ENCODE measurements at places on chromosomes 6 and 20. TPM values are rescaled to one million over a fixed set of nuclear protein-coding genes. Genes with fewer than 3 reads are reported as not detected.

GRCh38 chr6:96162711-96163120, 146.9 kb downstream of the FUT9 start:
- DNase-seq = peak; percentile 43
- H3K4me3 ChIP-seq = no peak overlapping the region
- no peaks in the 10 kb centered on the region for H3K27me3 ChIP-seq
- peak overlapping the region; percentile 68 for H3K27ac ChIP-seq
- no peaks in the 10 kb centered on the region for H3K4me1 ChIP-seq
- H3K36me3 ChIP-seq = no peaks in the 10 kb centered on the region

- no peaks in the 10 kb centered on the region for H3K27me3 ChIP-seq
Observed at GRCh38 chr6:43843097-43843645, 73.2 kb downstream of the VEGFA start.

GRCh38 chr6:40343877-40344565, 243.1 kb downstream of the LRFN2 start:
- no peaks in the 10 kb centered on the region for H3K36me3 ChIP-seq
- peaks cover 39% of the 10 kb centered on the region for H3K4me1 ChIP-seq
- no peaks in the 10 kb centered on the region for H3K27me3 ChIP-seq
- DNase-seq = peak; percentile 48

Gene STMND1
- not detected for total RNA-seq

- no peaks in the 10 kb centered on the region for H3K27me3 ChIP-seq
- no peak overlapping the region for H3K4me3 ChIP-seq
- no peak overlapping the region for H3K27ac ChIP-seq
- no peak for DNase-seq
- no peaks in the 10 kb centered on the region for H3K4me1 ChIP-seq
Observed at GRCh38 chr6:23713211-23713610, 412.8 kb upstream of the NRSN1 start.

GRCh38 chr20:11170025-11170424, 496.2 kb upstream of the JAG1 start:
- DNase-seq = no peak
- H3K4me1 ChIP-seq = no peaks in the 10 kb centered on the region
- no peak overlapping the region for H3K27ac ChIP-seq
- H3K4me3 ChIP-seq = no peak overlapping the region

DNA sequence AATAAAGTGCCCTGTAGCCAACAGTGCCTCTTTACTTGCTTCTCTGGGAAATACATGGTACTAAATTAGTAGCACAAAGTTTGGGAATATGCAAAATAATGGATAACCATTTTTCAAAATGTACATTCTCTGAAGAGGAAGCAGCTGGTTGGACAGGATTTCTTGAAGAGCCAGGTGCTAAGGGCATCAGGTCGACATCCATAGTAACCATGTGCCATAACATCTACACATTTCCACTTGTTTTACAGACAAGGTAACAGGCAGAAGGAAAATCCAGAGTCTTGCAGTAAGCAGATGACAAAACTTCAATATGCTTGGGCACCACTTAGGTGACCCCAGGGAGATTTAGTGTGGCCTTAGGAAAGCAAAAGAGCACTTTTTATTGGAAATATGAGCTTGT, 36.5 kb upstream of the SMIM28 start:
- H3K4me1 ChIP-seq = no peaks in the 10 kb centered on the region
- H3K4me3 ChIP-seq = no peak overlapping the region
- H3K27me3 ChIP-seq = no peaks in the 10 kb centered on the region
- no peak for DNase-seq

- peaks cover 100% of the 10 kb centered on the region for H3K27me3 ChIP-seq
- peak; percentile 81 for DNase-seq
- no peak overlapping the region for H3K27ac ChIP-seq
- H3K4me3 ChIP-seq = peak overlapping the region; percentile 13
- H3K4me1 ChIP-seq = peaks cover 23% of the 10 kb centered on the region
- peaks cover 13% of the 10 kb centered on the region for H3K36me3 ChIP-seq
Observed at GRCh38 chr6:1613688-1614447, 4.2 kb downstream of the FOXC1 start.

- H3K4me1 ChIP-seq = peaks cover 14% of the 10 kb centered on the region
- peak overlapping the region; percentile 98 for H3K4me3 ChIP-seq
- H3K27ac ChIP-seq = peak overlapping the region; percentile 99
- H3K36me3 ChIP-seq = peaks cover 48% of the 10 kb centered on the region
- H3K27me3 ChIP-seq = no peaks in the 10 kb centered on the region
Observed at GRCh38 chr6:32971581-32972352, 3.4 kb downstream of the BRD2 start.

- no peak overlapping the region for H3K4me3 ChIP-seq
- H3K27me3 ChIP-seq = no peaks in the 10 kb centered on the region
- no peak for DNase-seq
- H3K4me1 ChIP-seq = no peaks in the 10 kb centered on the region
- H3K27ac ChIP-seq = no peak overlapping the region
- H3K36me3 ChIP-seq = no peaks in the 10 kb centered on the region
Observed at GRCh38 chr6:169292338-169293124, 38.9 kb upstream of the THBS2 start.

Gene ATRN
- 17.4 TPM for total RNA-seq

DNA sequence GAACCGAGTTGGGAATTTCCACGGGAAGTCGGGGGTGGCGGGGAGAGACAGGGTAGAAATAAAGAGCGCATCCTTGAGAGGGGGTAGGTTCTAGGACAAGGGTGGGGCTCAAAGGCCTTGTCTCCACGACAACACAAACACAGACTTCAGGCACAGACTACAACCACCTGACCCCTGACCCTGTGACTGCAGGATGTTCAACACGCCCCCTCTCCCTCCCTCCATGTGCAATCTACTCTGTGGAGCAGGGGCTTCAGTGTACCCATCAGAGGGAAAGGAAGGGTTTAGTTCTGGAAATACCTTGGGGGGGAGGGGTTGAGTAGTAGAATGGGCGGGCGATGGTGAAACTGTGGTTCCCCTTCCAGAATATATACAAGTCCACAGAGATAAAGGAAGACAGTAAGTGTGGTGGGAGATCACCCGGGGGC, 651 bp upstream of the TAPBP start:
- DNase-seq = peak; percentile 61
- H3K36me3 ChIP-seq = peaks cover under 1% of the 10 kb centered on the region
- peak overlapping the region; percentile 88 for H3K4me3 ChIP-seq
- no peak overlapping the region for H3K27ac ChIP-seq

- H3K27ac ChIP-seq = no peak overlapping the region
- no peak overlapping the region for H3K4me3 ChIP-seq
- DNase-seq = no peak
- no peaks in the 10 kb centered on the region for H3K36me3 ChIP-seq
- no peaks in the 10 kb centered on the region for H3K27me3 ChIP-seq
- H3K4me1 ChIP-seq = no peaks in the 10 kb centered on the region
Observed at GRCh38 chr20:19712721-19713260, 45.3 kb upstream of the RIN2 start.

DNA sequence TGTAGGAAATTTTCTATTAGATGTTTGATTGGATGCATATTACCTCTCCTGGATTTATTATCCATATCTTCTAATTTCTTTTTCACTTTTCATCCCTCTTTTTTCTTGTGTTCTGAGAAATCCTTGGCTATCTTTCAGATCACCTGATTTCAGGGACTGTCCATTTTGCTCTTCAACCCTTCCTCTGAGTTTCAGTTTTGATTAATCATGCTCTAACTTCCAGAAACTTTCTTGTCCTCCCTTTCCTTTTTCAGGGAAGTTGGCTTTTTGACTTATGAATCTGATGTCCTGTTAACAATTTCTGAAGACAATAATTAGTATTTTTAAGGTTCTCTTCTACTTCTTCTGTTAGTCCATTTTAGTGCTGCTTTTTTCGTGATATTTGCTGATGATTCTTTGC, 79.1 kb downstream of the FKBP5 start:
- no peaks in the 10 kb centered on the region for H3K36me3 ChIP-seq
- DNase-seq = no peak
- H3K27ac ChIP-seq = no peak overlapping the region
- H3K27me3 ChIP-seq = no peaks in the 10 kb centered on the region
- no peak overlapping the region for H3K4me3 ChIP-seq

All from H1 (cell line).